ENCODE measurements at places on chromosomes 6 and 20. TPM values are rescaled to one million over a fixed set of nuclear protein-coding genes. Genes with fewer than 3 reads are reported as not detected.
A peak's percentile ranks its signal among the peaks of the same experiment; 100 is the strongest.

- DNase-seq: peak; percentile 80
Observed at GRCh38 chr6:81166770-81167169, 585.7 kb downstream of the TENT5A start.

- DNase-seq: no peak
Observed at GRCh38 chr6:157452096-157452495, 71.1 kb downstream of the ZDHHC14 start.

DNA sequence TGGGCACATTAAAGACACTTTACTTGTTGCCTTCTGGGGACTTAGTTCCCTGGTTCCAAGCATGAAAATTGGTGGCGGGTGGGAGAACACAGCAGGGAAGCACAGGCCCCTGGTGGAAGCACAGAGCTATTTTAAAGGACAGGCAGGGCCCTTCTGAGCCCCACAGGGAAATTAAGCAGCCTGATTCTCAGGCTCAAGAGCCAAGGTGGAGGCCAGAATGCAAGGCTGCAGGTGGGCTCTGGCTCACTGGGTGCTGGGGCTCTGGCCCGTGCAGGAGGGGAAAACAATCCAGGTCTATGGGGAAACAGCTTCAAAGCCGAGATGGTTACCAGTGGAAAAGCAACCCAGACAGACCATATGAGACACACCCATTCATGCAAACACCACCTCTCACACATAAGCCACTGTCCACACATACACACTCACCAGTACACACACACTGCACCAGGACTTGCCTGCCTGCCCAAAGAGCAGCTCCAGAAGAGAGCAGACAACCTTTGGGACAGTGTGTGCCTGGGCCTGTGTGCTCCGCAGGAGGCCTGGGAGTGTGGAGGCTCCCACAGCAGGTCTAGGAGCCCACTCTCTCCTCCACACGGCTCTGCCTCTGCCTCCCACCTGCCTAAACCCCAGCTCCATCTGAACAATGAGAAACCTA, 30.6 kb downstream of the TFEB start:
- DNase-seq: no peak

DNA sequence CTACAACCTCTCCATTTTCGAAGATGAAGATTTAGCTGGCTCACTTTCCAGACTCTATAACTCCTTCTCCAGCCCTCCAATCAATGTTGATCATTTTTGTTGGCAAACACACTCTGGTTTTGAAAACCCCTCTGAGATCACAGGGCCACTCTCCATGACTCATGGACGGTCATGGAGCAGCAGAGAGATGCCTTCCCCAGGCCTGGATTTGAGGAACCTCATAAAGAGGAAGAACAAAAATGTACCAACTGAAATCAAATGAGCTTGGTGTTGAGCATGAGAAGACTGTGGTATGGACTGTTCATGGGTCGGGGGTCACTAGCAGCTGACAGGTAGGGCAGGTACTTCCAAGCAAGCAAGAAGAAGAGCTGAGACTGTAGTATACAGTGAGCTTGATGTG, 112.8 kb upstream of the INSM1 start:
- DNase-seq: no peak

GRCh38 chr20:33490023-33490933, at the start of gene CBFA2T2:
Gene CBFA2T2 (plus strand): TSS chr20:33490096. CDS start chr20:33490268, 172 bp downstream.
- DNase-seq: peak; percentile 66

PPP1R3G gene
- total RNA-seq: 1.3 TPM
